ENCODE measurements at places on chromosomes 1 and 21.

GRCh38 chr1:20089328-20090077 is 19.5 kb downstream of the PLA2G5 start:
- DNase-seq = no peak

DNA sequence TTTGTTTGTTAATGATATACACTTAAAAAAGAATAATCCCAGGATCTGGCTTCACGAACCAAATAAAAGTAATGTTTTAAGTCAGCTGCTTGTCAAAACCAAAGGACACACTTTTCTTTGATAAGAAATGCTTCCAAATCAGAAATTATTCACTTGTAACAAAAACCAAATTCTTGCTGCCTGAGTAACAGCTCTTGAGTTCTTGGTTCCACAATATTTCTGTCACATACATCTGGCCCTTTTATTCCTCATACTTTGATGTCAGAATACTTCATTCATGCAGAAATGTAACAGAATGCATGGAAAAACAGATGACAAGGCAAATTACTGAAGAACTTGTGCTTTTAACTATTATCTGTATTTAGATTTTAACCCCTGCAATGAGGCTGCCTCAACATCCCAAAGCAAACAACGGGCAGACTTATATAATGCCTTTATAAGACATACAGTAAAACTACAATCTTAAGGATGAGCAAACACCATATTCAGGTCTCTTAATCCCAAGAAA is 1.5 kb downstream of the VAMP4 start:
- no peak for DNase-seq

- no peak for DNase-seq
Measured at GRCh38 chr1:230071316-230071715, 4.3 kb downstream of the GALNT2 start.

- DNase-seq = peak; percentile 13
Measured at GRCh38 chr1:93051961-93052360, 27.1 kb upstream of the MTF2 start.

- no peak for DNase-seq
Measured at GRCh38 chr1:160204526-160205241, 500 bp upstream of the PEA15 start.

DNA sequence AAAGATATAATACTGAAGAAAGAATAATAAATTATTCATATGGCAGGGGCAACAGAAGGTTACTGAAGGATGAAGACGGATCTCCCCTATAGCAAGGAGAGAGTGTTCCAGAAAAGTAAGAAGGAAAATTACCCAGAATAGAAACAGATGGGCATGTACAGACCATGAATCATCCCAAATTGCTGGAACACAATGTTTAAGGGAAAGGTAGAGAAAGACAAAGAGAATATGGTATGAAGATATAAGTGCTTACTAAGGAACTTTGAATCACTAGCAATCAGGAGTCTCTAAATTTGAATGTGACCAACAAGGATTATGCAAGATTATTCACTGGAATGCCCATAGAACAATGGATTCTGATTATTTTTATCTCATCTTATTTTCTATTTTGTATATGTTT is 375.4 kb downstream of the COL11A1 start:
- DNase-seq = no peak

DNA sequence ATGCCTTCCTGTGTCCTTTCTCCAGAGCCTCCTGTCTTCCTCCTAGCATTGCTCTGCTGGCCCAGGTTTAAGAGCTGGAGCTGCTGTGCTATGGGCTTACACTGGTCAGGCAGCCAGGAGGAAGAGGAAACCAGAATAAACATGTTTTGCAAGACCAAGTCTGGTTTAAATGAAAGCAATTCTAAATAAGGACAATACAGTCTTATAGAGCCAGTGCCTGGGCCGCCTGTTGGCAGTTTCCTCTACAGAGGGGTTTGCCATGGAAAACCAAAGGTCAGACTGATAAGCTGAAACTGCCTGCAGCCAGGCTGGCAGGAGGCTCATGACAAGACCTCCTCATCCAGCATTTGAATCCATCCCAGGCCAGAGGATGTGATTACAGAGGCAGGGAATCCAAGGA is 92.9 kb upstream of the FGGY start:
- no peak for DNase-seq

DNA sequence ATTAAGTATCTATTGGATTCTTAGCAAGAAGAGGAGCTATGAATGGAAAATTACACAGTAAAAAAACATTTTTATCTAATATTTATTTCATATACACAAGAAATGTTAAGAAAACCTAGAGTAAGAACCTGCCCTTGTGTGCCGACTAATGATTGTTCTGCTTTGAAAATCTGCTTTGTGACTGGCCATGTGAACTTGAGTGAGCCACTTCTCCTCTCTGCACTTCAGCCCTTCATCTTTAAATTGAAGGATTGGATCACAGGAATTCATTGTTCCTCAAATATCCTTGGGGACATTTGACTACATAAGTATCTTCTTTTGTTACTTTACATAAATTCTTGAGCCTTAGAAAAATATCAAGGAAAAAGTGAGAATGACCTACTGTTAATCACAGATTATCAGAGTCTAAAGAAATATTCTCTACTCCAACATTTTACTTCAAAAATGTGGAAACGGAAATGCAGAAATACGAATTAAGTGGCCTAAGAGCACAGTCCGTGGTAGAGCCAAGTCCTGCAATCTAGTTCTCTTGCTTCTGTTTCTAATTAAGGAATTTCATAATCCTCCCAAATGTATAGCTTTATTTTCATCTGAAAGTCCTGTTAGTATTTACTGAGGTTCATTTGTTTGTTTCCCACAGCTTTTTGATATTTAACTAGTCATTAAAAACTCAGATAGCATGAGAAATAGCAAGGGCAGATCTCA is 46.3 kb upstream of the SAMSN1 start:
- no peak for DNase-seq

DNA sequence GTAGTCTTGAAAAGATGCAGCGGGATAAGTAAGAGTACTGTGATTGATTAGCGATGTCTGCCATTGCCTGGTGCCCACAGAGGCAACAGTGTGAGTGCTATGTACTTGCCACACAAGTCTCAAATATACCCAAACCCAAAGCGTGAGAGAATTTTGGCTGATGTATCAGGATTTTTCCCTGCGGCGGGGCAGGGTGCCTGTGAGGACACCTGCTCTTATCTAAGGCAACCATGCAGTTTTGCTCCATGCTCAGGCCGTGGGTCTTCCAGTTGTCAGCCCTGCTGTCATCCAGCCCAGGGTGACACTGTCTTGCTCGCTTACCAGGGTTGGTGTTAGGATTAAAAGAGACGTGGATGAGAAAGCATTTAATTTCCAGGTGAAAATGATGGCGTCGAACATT is 202.7 kb downstream of the PTPRU start:
- DNase-seq = no peak

- no peak for DNase-seq
Measured at GRCh38 chr1:232529747-232530146, 100.2 kb downstream of the SIPA1L2 start.

DNA sequence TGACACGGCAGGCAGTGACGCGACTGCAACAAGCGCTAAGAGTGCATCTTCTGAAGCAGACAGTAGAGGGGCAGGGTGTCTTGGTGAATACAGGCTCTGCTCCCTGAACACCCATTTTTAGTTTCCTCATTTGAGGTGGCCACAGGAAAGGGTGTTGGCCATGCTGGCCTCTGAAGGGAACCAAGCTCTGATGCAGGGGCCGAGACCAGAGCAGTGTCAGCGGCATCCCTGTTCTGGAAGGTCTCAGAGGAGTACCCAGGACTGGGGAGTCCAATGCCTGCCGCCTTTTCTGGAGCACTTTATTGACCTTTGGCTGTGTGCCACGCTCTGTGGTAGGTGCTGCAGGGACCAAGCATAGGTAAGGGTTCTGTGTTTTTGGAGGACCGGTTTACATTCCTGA is 100.4 kb downstream of the KCNJ6 start:
- DNase-seq = no peak

GRCh38 chr21:25912402-25912746 is 177.6 kb downstream of the GABPA start:
- no peak for DNase-seq

DNA sequence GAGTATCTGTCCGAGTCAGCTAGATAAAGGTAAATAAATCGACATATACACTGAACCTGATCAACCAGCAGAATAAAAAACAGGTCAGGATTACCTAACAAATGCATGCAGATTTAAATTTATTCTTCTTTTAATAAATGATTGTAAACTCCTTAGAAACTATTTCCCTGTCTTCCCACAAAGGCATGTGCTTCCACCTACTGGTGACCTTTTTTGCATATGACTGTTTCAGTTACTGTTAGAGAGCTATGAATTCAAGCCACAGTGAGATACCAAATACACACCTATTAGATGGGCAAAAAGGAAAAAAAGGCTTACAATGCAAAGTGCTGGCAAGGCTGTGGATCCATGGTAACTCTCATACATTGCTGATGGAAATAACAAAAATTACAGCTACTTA is 957.4 kb upstream of the NCAM2 start:
- DNase-seq = no peak

DNA sequence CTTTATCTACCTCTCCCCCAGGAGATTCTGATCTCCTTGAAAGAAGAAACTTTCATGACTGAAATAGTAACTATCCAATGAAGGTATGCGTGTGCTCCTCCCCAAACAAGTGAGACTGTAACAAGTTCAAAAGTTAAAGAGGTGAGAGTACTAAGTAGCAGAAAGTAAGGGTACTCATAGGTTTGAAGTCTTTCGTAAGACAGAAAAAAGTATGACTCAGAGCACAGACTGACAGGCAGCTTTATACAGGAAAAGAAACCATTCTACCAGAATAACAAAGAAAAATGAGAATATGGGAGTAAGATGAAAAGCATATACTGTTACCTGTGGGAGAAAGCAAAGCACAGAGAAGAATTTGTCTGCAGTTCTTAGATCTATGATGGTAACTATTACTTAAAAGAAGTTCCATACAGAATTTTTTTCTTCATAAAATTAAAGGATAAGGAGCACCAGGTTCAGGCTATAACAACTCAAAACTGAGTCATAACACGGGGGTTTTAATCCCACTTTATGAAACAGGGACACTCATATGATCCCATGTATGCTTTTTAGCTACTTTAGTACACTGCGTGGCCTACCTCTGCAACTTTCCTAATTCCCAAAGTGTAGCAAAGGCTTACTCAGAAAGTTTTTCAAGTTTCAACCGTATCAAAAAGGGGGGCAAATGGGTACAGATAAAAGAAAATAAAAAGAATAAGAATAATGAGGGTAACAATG is 52.0 kb downstream of the FOXJ3 start:
- DNase-seq = no peak

DNA sequence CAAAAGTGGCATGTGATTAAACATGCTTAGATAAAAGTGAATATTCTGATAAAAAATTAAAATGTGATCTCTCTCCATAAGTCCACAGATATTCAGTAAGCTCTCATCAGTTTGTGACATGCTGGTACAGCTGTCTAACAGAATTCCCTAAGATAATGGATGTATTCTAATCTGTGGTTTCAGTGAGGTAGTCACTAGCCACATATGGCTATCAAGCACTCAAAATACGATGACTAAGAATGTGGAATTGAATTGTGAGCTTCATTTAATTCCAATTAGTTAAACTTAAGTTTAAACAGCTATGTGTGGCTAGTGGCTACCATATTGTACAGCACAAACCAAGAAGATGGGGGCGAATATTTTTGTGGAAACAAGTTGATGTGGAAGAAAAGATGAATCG is 4.1 kb upstream of the REG4 start:
- DNase-seq = no peak

- DNase-seq = no peak
Measured at GRCh38 chr1:166675213-166675612, 164.1 kb upstream of the POGK start.

DNA sequence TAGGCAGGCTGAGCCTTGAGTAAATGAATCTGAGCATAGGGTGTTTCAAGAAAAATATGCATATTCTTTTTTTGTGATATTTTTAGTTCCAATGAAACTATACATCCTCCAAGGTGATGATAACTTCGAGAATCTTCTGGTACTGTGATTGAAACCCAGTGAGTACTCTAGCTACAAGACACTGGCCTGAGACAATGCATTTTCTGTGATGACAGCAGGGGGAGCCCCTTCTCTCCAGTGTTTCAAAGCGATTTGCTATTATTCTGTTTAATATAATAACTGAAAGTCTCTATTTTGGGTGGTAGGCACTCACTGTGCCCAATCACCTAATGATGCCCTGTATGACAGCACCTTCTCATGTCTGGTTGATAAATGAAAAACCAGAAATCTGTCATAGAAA is 12.1 kb downstream of the IRF2BP2 start:
- DNase-seq = peak; percentile 55

- DNase-seq = no peak
Measured at GRCh38 chr1:43671193-43671592, 21.2 kb downstream of the KDM4A start.

GRCh38 chr1:30353637-30354036 is 369.7 kb downstream of the MATN1 start:
- no peak for DNase-seq

DNA sequence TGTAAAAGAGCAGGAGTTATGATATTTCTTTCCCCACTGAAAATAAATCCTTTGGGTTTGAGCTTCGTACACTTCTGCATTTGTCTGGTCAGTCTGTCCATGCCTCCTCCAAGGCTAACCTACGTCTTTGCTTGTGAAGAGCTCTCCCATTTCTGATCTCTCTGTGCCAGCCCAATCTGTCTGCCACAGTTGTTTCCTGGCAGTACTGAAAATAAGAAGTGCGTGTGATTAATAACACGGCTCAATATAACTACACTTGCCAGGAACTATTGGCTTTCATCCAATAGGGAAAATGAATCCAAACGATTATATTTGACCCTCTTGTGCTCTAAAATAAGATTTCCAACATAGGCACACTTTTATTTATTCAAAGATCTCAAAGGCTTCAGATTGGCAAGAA is 19.2 kb upstream of the COL24A1 start:
- DNase-seq = no peak

DNA sequence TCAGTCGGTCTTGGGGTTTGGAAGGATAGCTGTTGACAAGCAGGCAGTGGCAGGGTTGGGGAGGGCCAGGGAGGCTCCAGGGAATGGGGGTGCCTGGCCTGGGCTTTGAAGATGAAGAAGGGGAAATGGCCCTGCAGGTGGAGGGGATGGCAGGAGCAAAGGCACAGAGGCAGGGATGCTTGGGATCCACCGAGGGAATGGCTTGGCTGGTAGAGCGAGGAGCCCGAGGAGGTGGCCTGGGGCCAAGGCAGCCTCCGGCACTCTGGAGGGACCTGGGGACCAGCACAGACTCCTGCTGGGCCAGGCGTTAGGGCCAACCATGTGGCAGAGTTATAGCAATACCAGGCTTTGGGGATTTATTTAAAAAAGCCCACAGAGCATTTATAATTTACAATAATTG is 62.9 kb upstream of the EDN2 start:
- DNase-seq = no peak

- DNase-seq = no peak
Measured at GRCh38 chr1:107534632-107535031, 393.8 kb downstream of the NTNG1 start.

DNA sequence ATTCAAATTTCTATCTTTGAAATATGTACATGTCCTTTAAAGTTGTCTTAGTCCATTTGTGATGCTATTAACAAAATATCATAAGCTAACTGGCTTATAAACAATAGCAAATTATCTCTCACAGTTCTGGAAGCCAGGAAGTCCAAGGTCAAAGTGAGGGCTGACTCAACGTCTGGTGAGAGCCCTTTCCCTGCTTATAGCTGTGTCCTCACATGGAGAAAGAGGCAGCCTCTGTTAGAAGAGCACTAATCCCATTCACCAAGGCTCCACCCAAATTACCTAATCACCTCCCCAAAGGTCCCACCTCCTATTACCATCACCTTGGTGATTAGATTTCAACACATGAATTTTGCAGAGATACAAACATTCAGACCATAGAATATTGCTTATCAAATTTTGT is 450.1 kb upstream of the BEND5 start:
- DNase-seq = no peak

GRCh38 chr1:6365047-6365446 is 28.5 kb downstream of the ACOT7 start:
- DNase-seq = no peak
